ENCODE measurements at places on chromosomes 6 and 20. TPM values are rescaled to one million over a fixed set of nuclear protein-coding genes. Genes with fewer than 3 reads are reported as not detected.

DNA sequence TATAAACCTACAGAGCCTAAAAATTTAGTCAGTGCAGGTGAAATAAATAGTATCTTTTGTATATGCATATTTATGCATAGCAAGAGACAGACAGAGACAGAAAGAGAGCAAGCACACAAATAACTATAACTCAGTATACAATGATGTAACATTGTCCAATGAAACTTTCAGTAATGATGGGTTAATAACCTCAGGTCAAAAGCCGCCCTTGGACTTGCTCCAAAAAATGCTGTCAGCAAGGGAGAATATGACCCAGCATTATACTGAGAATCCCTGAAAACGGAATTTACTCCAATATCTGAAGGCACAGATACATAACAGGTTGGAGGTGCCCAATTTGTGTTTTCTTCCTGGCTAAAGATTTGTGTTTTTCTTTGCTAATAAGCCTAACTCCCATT is 590.6 kb upstream of the NOX3 start:
- DNase-seq: no peak

- no peak for DNase-seq
These were observed 26.5 kb upstream of the TULP1 start for GRCh38 chr6:35539223-35539622.

- no peak for DNase-seq
These were observed 1249.0 kb upstream of the CITED2 start for GRCh38 chr6:140623498-140623897.

DNA sequence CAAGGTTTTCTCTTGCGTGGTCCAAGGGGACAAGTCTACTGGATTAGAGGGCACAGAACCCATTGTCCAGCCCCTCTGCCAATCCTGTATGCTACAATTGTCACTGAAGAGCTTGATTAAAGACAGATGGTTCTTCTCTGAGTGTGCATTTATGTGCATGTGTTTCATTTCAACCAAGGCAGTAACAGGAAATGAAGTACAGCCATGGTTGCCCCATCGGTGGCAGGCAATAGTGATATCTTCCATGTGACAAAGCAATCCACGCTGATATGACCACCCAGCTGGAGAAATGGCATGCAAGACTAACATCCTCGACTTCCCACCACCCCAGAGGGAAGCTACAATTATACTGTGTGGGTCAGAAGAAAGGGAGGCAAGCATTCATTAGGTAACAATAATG is 85.5 kb downstream of the UNC5CL start:
- no peak for DNase-seq

- no peak for DNase-seq
These were observed 40.0 kb upstream of the MBOAT1 start for GRCh38 chr6:20252311-20252710.

- no peak for DNase-seq
These were observed 26.1 kb downstream of the FARS2 start for GRCh38 chr6:5287205-5287965.

- no peak for DNase-seq
These were observed 126.5 kb downstream of the WDR27 start for GRCh38 chr6:169575365-169575764.

GRCh38 chr6:18600255-18600654 is 213.1 kb downstream of the RNF144B start:
- no peak for DNase-seq

DNA sequence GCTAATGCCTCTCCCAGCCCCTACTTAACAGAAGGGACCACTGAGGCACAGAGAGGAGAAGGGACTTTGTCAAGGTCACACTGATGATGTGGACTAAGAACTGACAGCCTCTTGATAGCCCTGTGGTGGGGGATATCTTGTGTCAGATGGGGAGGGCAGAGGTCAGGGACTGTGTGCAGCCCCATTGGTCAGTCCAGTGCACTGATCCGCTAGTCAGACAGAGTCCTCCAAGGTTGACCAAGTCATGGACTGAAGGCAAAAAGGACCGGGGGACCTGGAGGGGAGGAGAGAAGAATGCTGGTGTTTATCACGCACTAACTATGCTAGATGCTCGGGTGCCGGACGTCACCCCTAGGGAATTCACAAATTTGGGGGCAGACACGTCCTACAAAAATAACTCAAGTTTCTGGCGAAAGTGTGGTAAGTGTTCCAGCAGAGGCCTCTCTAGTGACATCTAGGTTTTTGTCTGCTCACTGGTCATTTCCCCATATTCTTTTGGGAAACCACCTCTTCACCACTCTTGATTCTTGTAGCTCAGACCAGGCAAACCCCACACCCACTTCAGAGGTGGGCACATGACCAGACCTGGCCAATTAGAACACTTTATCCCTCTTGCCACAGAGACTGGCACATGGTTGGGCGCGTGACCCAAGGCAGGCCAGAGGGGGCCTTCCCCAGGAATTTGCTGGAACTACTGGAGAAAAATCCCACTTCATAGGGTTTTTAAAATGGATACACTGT is 21.0 kb downstream of the TCF15 start:
- DNase-seq: peak; percentile 54

DNA sequence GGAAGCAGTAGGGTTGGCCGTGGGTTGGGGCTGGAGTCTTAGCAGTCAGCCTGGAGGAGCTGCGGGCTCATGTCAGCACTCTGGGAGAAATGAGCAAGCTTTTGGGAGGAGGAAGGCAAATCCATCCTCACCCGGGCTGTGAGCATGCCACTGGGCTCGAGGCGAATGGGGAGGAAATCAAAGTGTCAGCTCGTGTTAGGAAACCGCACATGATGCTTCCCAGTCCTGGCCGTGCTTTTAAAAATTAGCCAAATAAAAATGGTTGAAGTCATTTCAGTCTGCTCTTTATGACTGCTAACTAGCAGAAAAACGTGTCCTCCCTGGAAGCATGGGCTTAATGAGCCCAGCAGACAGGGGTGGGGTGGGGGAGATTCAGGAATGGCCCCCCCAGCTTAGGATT is 98.1 kb downstream of the NFATC2 start:
- DNase-seq: no peak

The SERAC1 gene
- 8.4 TPM for total RNA-seq

The RPP21 gene
- 79.3 TPM for total RNA-seq

The EPPIN gene
- not detected for total RNA-seq

DNA sequence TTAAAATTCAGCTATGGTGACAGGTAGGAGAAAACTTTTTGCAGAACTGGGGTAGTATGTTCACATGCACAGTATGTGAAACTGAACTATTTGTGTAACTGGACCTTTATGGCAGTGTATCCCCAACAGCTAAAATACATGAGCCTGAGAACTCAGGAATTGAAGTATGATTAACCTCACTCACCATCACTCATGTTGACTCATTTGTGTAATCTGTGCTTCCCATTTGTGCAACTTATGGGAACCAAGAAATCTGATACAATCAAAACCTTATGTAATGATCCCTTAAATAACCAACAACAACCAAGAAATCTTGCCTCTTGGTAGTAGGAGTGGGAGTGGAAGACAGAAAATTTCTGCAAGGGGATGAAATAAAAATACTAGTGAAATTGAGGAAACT is 674.9 kb downstream of the HDGFL1 start:
- no peak for DNase-seq

The CBLN4 gene
- total RNA-seq: not detected

DNA sequence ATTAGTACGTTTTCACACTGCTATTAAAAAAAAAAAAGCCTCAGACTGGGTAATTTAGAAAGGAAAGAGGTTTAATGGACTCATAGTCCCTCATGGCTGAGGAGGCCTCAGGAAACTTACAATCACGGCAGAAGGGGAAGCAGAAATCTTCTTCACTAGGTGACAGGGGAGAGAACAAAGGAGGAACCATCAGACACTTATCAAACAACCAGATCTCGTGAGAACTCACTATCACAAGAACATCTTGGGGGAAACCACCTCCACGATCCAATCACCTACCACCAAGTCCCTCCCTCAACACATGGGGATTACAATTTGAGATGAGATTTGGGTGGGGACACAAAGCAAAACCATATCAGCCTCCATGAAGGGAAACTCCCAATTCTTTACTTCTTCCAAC is 85.2 kb upstream of the MAFB start:
- no peak for DNase-seq

The RHAG gene
- total RNA-seq: not detected

The LMBRD1 gene
- 25.5 TPM for total RNA-seq

The RBPJL gene
- 1.4 TPM for total RNA-seq

The SLC2A10 gene
- total RNA-seq: 14.6 TPM

DNA sequence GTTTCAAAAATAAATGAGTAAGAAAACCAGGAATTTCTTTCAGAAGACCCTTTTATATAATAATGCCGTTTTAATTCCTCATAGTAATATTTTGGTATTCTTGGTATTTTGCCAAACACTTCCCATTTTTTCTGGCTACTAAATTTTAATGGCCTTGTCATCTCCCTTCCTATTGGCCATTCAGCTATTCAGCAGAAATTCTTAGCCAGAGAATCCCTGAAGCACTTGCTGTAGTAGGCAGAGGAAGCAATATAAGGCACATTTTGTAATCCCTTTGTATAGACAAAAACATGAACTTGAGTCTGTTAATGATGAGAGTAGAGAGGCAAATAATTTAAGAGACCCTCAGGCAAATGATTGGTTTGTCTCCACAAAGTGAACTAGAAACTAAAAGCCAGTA is 118.4 kb upstream of the LAMP5 start:
- no peak for DNase-seq

DNA sequence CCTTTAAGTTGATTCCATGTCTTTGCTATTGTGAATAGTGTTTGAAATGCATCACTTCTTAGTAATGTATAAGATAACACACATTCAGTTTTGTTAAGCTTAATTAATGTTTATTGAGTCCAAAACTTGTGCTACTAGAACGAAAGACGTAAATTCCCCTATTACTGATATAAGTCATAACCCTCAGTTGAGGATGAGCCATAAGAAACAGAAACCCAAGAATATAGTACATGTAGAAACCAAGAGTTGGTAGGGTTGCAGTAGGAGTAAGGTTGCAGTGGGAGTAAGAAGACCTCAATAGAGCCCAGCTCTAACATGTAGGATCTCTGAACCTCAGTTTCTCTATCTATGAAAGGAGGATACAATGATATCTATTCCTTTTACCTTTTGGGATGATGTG is 19.3 kb downstream of the CITED2 start:
- DNase-seq: no peak

GRCh38 chr6:680251-680650 is 12.7 kb downstream of the EXOC2 start:
- peak; percentile 62 for DNase-seq

The KIAA0408 gene
- total RNA-seq: 4.0 TPM

All from GM23338 (cell line).